ENCODE measurements at places on chromosomes 1 and 21. TPM values are rescaled to one million over a fixed set of nuclear protein-coding genes. Genes with fewer than 3 reads are reported as not detected.

DNA sequence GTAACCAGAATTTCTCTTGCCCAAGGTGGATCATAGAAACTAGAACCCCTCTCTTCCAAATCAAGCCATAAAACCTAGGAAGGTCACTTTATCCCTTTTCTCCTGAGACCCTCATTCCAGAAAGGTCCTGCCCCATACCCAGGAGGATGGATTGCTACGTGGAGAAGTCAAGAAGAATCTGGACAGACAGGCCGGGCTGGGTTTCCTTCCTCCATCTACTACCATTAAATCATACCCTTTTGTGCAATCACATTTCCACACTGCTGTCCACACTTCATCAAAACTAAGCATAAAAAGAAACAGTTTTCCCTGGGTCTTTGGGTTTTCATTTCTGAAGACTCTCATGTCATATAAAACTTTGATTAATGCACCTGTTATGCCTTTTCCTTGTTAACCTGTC lies 65.4 kb downstream of the C21orf91 start:
- no peak for DNase-seq
- no peaks in the 10 kb centered on the region for H3K4me1 ChIP-seq
- no peak overlapping the region for H3K4me3 ChIP-seq
- H3K27me3 ChIP-seq, result no peaks in the 10 kb centered on the region

Gene HSPA6
- 1.6 TPM for total RNA-seq

- H3K27ac ChIP-seq, result no peak overlapping the region
- no peak overlapping the region for H3K4me3 ChIP-seq
- no peaks in the 10 kb centered on the region for H3K36me3 ChIP-seq
- no peaks in the 10 kb centered on the region for H3K27me3 ChIP-seq
- no peak for DNase-seq
Measured at GRCh38 chr1:31122741-31123140, 57.2 kb upstream of the PUM1 start.

- H3K4me3 ChIP-seq, result no peak overlapping the region
- peaks cover 9% of the 10 kb centered on the region for H3K4me1 ChIP-seq
- H3K27me3 ChIP-seq, result no peaks in the 10 kb centered on the region
- DNase-seq, result no peak
- H3K36me3 ChIP-seq, result no peaks in the 10 kb centered on the region
Measured at GRCh38 chr1:178189814-178190213, 95.9 kb downstream of the RASAL2 start.

Gene APCS
- 4.2 TPM for total RNA-seq

DNA sequence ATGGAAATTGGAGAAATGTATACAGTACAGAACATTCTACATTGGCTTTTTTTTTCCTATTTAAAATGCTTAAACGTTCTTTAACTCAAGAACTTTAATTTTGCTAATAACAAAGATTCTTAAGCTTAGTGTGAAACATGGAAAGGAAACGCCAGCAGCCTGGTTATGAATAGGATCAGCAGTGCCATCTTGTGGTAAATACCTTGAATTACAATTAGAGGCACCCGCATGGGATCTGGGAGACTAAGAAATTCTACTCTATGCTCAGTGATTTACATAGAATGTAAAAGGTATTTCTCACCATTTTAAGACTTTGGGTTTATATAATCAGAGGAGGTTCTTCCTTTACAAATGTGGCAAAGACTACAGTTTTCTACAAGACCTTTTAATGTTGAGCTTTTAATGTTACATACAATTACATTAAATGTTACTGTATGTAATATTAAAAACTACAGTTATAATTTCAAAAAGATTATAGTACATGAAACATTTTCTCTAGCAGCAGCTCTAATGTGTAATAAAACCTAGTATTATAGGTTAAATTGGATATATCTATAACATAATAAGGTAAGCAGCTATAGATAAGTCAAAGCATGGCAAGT lies 32.1 kb upstream of the APOBEC4 start:
- no peak overlapping the region for H3K4me3 ChIP-seq
- H3K27ac ChIP-seq, result no peak overlapping the region
- peak; percentile 16 for DNase-seq
- no peaks in the 10 kb centered on the region for H3K36me3 ChIP-seq

DNA sequence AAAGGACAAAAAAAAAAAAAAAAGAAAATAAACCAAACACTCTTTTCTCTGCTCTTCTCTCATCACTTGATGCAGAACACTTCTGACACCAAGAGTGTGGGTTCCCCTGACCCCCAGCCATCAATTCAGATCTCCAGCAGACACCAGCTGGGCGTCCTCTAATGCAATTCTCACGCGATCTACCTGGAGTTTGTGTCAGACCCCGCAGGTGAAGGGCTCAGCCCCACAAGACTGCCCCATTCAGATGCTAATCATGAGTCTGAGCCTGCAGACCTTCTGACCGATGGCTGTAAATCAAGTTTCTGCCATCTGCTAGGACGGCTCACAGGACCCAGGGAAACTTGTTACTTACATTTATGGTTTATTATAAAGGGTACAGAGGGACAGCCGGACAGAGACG lies 133.6 kb upstream of the C1orf174 start:
- H3K36me3 ChIP-seq, result no peaks in the 10 kb centered on the region
- no peaks in the 10 kb centered on the region for H3K27me3 ChIP-seq
- H3K4me1 ChIP-seq, result no peaks in the 10 kb centered on the region
- H3K27ac ChIP-seq, result no peak overlapping the region
- DNase-seq, result no peak

Gene FCGR2B
- 1.3 TPM for total RNA-seq

- H3K27me3 ChIP-seq, result no peaks in the 10 kb centered on the region
- no peak overlapping the region for H3K27ac ChIP-seq
- H3K36me3 ChIP-seq, result no peaks in the 10 kb centered on the region
- no peak overlapping the region for H3K4me3 ChIP-seq
Measured at GRCh38 chr1:50476800-50477199, 53.6 kb upstream of the DMRTA2 start.

GRCh38 chr1:153058826-153059784 lies 1.8 kb upstream of the SPRR2A start:
- H3K27me3 ChIP-seq, result no peaks in the 10 kb centered on the region
- no peak overlapping the region for H3K27ac ChIP-seq
- DNase-seq, result peak; percentile 3
- no peaks in the 10 kb centered on the region for H3K36me3 ChIP-seq
- peaks cover 5% of the 10 kb centered on the region for H3K4me1 ChIP-seq
- no peak overlapping the region for H3K4me3 ChIP-seq

DNA sequence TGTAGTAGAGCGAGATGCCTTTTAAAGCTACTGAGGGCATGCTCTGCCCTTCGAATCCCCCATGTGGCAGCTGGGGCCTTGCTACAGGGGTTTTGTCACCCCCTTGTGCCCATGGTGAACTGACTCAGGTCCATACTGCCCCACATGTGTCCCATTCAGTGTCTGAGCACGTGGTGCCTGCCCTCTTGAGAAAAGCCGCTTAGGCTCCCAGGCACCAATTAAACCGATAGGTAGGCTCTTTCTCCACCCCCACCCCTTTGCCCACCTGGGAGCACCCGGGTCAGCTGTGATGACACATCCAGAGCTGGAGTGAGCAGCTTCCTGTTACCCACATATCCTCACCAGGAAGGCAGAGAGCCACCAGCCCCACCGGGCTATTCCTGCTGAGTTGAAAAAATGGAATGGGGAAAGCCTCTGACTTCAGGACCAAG lies 30.5 kb downstream of the TMCC2 start:
- no peaks in the 10 kb centered on the region for H3K4me1 ChIP-seq
- H3K27me3 ChIP-seq, result no peaks in the 10 kb centered on the region

DNA sequence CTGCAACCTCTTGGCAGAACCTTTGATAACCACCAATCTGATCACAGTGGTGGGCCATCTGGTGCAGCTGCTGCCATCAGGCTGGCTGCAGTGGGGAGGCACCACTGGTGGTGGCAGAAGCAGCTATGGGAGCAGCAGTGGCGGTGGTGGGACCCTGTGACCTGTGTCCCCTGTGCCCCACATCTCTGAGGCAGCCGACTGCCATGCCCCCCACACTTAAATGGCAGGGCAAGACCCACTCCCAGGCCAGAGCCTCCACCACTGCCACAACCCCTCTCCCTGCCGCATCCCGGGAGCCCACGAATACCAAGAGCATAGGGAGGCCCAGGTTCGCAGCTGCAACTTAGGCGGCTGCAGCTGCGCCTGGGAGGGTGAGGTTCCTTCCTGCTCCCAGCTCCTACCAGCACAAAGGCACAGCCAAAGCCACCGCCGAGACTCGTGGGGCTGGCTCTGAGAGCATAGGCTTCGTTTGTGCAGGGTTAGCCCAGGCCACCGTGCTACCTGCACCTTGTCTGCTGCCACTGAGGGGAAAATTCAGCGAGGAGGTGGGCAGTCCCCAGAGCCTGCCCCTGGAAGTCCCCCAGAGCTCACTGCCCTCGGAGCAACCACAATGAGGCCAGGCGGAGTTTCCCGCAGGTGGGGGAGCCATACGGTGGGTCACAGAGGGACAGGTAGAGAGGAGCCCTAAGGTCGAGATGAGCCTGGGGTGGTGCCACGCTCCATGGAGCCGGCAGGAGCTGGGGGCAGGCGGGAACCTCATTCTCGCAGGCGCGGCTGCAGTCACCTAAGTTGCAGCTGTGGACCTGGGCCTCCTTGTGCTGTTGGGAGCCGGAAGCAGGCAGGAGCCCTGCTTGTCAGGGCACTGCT lies 518.7 kb downstream of the RWDD3 start:
- no peak for DNase-seq
- H3K27me3 ChIP-seq, result no peaks in the 10 kb centered on the region
- no peak overlapping the region for H3K4me3 ChIP-seq
- no peaks in the 10 kb centered on the region for H3K4me1 ChIP-seq
- no peak overlapping the region for H3K27ac ChIP-seq

DNA sequence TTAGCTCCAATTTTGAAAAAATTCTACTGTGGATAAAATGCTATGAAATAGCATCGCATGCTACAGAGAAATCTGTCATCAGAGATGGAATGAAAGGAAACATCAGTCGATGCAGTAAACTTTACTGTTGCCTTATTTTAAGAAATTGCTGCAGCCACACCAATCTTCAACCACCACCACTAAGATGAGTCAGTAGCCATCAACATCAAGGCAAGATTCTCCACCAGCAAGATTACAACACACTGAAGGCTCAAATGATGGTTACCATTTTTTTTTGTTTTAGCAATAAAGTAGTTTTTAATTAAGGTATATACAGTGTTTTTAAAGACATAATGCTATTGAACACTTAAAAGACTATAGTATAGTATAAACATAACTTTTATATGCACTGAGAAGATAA lies 95.6 kb upstream of the JUN start:
- H3K36me3 ChIP-seq, result no peaks in the 10 kb centered on the region
- H3K4me3 ChIP-seq, result no peak overlapping the region
- no peaks in the 10 kb centered on the region for H3K27me3 ChIP-seq
- no peak overlapping the region for H3K27ac ChIP-seq

GRCh38 chr1:232725305-232726047 lies 79.7 kb upstream of the MAP10 start:
- H3K36me3 ChIP-seq, result no peaks in the 10 kb centered on the region
- H3K4me1 ChIP-seq, result no peaks in the 10 kb centered on the region
- no peak overlapping the region for H3K27ac ChIP-seq
